ENCODE measurements at places on chromosomes 3 and 15.

DNA sequence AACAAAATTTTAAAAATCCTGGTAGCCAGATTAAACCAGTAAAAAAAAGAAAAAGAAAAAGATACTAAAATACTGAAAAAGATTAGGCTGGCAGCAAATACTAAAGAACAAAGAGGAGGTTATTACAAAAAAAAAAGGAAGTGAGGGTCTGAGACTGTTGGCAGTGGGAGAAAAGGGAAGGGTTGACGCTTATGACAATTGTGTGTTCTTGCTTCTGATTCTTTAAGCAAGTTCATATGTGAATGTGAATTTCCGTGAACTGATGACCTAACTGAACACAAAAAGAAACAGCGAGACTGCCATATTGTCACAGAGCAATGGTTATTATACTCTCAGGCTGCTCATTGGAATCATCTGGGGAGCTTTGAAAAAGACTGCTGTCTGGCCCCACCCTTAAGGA, 56.5 kb downstream of the ATP13A4 start:
- no peak for DNase-seq

DNA sequence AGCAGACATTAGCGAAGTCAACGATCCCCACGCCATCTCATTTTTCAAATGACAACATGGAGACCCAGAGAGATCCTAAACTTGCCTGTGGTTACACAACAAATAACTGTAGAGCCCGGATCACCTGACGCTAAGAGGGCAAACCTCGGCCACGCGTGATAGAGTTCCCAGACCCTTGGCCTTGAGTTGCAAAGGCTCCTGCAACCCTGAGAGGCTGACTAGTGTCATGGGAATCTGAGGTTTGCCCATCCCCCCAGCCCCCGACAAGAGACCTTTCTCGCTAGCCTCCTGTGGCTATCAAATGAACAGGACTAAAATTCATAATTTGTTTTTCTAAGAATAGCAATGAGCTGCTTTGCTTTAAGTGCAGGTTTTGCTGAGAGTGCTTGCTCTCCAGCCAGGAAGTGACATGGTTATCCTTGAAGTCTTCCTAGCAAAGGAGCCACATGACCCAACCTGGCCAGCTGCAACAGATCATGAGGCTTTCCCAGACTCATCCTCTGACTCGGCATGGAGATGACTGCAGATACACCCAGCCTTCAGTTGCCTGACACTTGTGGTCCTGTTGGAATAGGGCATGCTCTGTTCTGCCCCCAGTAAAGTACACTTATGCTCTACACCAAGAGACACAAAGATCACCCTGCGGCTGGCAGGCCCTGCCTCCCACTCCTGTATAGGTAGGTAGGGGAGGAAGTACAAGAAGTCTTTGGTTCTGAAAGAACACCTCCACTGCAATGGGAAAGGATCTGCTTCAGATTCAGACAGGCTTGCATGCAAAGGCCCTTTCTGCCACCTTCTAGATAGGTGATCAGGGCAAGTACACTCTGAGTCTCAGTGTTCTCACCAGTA, 36.0 kb downstream of the MCF2L2 start:
- no peak for DNase-seq

DNA sequence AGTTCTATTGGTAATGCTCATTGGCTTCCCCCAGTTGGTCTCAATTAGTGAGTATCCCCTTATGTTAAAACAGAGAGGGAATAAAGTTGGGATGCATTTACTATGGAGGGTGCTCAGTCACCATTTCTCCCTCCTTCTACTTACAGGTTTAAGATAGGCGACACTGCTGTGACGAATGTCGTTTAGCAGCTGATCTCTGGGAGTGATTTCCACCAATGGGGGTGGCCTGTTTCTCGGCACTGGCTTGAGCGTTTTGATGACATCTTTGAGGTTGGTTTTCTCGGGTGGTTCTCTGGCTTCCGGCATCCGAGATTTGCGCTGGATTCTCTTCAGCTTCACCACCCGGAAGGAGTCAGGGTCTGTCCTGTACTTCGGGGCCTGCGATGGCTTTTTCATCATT, 3.8 kb downstream of the LMOD3 start:
- DNase-seq = no peak

GRCh38 chr3:107913701-107914100, 177.1 kb downstream of the CD47 start:
- no peak for DNase-seq

DNA sequence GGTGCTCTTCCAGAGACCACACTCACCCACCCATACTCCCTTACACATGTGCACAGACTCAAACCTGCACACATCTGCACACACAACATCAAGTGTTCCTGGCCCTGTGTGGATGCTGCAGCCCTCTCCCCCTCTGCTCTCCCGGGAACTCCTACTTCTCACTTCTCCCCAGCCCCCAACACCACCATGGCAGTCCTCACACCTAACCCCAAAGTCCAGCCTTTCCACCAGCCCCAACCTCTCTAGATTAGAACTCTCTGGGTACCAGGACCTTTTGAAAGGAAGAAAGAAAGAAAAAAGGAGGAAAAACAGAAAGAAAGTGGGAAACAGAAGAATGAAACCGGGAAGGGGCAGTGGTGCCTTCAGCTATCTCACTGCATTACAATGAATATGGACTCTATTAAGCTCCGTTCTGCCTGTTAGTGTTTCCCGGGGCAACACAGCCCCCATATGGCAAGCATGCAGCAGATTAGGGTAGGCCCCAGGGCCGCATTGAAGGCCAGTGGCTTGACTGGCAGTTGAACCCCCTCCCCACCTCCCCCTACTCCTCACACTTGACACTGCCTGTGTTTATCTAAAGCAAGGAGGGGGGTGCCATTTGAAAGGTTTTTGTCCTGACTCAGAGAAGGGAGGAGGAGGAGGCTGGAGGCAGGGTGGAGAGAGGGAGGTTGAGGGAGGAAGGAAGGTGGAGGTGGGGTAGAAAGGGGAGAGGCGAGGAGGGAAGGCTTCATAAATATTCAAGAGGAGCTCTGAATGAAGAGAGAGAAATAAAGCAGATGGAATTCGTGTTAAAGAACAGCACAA, 30.1 kb downstream of the BOC start:
- DNase-seq = no peak

DNA sequence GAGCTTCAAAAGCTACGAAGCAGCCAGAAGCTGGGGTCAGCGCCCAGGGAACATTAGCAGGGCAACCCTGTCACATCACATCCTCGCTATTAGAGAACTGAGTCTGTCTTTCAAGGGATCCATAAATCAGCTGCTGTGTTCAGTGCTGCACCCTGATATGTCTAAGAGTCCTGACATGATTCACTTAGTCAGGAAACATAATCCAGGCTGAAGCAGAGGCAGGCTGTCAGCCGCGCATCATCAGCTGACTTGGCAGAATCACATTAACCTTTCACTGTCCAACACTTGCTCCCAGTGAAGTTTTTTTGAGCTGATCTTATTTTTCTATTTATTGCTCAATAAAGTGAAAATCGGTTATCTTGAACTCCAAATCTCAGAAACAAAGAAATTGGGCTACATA, 23.5 kb downstream of the MYH15 start:
- no peak for DNase-seq

All from sciatic nerve (tissue), 2 donors.